ENCODE measurements at places on chromosomes 11 and 22.

DNA sequence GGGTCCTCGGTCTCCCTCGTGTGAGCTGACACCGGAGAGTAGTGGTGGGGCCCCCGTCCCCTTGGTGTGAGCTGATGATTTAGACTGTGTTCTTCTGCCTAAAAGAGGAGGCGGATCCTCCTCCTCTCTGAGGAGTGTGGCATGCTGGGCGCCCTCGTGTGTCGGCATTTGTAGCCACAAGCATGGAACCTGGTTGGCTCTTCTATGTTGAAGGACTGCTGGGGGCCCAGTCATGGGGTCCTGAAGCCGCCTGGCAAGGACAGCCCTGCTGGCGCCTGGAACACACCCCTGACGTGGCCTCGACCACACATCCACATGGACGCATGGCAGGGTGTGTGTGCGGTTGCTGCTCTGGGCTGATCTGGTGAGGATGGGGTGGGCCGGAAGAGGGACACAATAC is 50.2 kb downstream of the AP2A2 start:
- DNase-seq, result no peak

- no peak for DNase-seq
These were observed 65.8 kb upstream of the SUSD2 start for GRCh38 chr22:24115247-24116207.

DNA sequence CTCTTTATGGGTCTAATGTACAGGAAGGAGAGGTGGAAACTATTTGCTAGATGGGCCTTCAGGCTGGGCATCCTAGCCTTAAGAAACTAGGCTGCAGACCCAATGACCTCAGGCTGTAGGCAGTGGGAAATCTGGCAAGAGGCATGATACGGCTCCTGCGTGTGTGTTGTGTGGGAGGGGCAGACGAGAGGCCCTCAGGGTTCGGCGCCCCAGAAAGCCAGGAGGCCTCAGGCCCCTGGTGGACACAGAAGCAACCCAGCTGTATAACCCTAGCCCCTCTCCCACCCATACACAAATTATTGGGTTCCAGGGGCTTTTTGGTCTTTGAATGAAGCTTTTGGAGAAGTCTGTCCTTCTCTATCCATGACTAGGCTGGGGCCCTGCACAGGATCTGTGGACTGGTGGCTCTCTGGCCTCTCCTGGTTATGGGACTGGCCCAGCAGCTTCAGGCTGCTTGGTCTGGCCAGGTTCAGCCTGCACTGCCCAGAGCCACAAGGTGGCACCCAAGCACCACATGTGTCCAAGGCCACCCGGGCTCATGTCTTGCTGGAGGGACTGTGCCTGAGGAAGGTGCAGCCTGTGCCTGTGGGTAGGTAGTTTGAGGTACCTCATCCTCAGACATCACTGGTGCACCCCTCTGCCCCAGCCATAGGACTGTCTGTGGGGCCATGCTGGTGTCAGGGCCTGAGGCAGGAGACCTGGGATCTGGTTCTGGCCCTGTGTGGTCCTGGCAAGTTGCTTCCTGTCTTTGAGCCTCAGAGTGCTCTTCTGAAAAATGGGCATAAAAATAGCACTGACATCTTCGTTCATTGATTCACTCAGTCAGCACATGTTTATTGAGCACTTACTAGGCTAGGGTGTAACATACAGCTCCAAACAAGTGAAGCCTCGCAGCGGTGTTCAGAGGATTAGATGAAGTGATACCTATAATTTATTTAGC is 87.5 kb downstream of the RRM1 start:
- DNase-seq, result no peak

GRCh38 chr11:130642994-130643393 is 194.5 kb downstream of the ADAMTS15 start:
- DNase-seq, result no peak

DNA sequence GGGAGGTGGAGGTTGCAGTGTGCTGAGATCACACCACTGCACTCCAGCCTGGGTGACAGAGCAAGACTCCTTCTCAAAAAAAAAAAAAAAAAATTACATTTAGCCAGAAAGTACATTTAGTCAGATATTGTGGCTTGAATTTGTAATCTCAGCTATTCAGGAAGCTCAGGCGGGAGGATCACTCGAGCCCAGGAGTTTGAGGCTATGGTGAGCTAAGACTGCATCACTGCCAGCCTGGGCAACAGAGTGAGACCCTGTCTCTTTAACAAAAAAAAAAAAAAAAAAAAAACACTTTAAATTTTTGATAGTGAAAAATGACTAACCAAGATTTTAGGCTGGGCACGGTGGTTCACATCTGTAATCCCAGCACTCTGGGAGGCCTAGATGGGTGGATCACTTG is 27.3 kb downstream of the MRTFA start:
- no peak for DNase-seq

- DNase-seq, result no peak
These were observed 1.1 kb upstream of the PYGM start for GRCh38 chr11:64760759-64761420.
